ENCODE measurements at places on chromosomes 12 and 14.

DNA sequence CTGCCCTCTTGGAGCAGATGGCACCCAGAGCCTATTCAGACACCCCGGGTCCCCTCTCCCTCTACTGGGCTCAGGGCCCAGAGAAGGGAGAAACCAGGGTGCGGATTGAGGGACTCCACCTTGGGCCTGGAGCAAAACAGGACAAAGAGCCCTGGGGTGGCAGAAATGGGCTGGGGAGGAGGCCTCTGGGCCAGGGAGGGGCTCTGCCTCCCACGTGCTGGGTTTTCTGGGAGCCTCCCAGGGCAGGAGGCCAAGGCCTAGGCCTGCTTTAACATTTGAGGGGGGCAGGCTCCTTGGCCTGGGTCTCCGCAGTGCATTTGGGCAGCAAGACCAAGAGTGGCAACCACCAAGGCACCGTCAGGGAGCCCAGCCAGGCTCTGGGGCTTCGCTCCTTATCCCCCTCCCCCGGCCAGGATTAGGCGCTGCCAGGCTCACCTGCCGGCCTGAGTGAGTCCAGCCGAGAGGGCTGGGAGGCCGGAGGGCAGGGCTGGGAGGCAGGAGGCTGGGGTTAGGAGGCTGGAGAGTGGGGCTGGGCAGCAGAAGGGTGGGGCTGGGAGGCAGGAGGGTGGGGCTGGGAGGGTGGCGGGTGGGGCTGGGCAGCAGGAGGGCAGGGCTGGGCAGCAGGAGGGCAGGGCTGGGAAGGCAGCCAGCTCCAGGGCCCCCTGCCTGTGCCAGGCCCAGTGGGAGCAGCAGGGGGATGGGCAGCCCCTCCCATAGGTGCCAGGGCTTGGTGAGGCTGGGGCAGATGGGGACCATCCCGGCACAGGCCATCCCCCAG lies 101.8 kb upstream of the EIF5 start:
- DNase-seq, result no peak

DNA sequence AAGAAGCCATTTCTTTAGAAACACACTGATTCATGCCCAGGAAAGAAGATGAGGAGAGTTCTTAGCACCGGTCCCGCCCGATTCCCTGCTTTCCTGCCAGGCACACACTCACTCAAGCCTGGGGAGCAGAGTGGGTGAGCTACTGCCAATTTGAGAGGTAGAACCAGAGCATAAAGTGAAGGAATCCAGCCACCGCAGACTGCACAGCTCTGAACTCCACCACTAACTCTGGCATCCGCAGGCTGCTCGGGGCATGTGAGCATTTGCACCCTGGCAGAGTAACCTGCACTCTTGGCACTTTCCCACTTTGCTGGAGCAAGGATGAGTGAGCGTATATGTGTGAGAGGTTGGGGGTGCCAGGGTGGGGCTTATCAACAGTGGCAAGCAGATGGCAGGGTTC lies 4.0 kb upstream of the SYNDIG1L start:
- DNase-seq, result no peak

DNA sequence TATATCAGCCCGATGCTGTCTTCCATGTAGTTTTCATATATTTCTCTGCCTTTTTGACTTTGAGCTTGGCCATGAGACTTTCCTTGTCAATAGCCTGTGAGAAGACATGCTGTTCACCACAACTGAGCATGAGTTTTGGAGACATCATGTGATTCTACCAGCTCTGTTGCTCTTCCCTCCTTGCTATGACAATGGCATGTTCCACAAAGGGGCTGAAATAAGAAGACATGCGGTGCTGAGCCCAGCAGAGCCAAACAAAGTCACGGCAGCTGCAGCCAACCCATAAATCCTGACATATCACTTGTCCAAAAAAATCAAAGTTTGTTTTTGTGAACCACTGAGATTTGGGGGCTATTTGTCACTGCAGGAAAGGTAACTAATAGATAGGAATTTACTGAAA lies 343.4 kb upstream of the KITLG start:
- no peak for DNase-seq

DNA sequence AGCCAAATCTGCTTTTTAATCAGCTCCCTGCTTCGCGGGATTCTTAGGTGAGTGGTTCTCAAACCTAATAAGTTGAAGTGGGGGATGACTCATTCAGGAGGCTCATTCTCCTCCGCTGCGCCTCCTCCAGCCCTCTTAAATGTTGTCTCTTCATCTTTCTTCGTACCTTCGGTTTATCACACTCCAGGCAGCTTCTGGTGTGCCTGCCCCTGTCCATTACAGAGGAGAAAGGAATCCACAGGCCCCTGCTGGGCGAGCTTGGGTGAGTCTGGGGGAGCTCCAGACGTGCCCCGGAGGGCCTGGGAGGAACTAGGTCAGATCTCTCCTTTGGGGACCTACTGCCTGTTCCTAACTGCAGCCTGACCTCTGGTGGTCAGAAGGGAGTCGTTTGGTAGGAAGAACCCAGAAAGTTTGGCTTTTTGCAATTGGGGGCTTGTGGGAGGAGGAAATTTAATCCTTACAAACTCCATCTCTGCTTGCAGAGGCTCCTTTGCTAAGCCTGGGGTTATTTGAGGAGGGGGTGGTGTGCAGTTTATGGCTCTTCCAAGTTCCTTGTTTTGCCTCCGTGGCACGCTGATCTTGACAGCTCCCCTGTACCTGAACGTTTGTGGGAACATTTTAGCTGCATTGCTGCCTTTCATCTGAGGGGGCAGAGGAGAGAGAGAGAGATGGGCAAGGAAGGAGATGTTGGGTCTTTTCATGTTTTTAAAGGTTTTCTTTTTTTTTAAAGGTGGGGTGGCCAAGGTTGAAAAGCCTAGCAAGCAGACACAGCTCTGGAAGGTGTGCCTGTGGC lies 84.1 kb upstream of the GNG2 start:
- DNase-seq, result peak; percentile 77

DNA sequence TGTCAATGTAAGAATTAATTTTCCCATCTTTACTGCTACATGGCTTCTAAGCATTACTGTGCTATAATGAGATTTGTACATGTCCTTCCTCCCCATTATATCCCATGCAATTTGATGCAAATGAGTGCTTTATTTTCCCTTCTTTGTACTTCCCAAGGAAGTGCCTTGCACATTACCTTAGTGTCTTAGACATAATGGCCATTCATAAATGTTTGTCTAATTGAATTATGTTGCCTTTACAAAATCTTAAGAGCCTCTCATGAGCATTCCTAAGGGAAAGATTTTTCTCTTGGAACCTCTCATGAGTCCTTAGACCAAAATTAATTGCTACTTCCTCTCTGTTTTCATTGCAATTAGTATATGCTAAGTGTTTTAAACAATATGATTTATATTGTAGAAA lies 741.7 kb downstream of the RERGL start:
- no peak for DNase-seq

DNA sequence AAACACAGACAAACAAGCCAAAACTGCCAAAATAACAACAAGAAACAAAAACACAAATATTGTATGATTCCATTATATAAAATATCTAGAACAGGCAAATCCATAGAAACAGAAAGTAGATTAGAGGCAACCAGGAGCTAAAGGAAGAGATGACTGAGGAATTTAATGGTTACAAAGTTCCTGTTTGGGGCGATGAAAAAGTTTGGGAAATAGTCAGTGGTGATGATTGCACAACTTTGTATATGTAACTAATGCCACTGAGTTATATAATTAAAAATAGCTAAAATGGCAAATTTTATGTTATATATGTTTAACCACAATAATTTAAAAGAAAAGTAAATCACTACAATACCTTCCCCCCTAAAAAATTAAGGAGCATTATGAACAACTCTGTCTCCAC lies 24.5 kb downstream of the GNPTAB start:
- DNase-seq, result no peak

GRCh38 chr14:89516173-89516572 lies 99.1 kb upstream of the FOXN3 start:
- DNase-seq, result no peak

DNA sequence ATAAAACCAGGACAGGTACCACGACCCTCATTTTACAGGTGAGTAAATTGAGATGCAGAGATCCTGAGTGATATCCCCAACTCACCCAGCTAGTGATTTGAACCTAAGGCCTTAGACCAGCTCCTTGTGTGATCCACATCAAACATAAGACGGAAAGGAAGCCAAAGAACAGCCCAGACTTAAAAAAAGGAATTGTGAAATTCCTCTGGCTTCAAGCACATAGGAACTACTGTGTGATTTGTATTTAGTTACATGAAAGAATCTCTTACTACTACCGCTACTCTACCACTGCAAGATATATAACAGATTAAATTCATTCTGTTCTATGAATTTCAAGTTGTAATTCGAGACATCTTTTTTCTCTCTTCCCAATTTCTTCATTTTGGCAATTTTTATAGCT lies 10.5 kb downstream of the E2F7 start:
- no peak for DNase-seq

DNA sequence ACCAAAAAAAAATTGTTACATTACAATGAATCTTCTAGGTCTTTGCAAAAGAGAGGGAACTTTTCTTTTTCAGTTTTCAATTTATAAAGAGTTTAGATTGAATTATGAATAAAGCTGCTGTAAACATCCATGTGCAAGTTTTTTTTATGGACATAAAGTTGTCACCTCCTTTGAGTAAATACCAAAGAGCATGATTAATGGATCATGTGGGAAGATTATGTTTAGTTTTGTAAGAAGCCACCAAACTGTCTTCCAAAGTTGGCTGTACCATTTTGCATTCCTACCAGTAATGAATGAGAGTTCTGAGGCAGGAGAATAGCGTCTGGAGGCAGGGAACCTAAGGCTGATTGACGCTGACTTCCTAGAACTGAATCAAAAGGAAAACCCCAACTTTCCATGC lies 30.2 kb downstream of the LEMD3 start:
- DNase-seq, result no peak

- peak; percentile 62 for DNase-seq
Observed at GRCh38 chr12:51520576-51521325, 70.3 kb upstream of the SCN8A start.

DNA sequence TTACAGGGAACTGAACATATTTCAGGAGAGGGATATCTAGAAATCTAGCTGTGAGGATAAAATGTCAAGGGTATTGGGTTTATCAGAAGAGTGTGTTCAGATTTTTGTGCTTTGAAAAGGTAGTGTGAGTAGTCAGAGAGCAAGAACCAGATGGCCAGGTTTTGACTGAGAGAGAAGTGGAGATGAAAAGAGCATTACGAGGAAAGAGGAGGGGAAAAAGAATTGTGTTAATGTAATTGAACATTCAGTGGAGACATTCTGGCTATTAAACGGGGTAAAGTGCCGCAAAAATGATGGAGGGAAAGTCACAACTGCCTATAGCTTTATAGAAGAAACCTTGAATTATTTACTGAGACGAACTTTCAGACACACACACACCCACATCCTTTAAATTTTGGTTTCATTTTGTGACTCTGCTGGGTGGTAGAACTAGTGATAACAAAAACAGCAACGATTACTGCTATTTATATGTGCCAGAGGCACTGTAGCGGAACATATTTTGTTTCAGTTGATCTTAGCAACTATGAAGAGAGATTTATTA lies 213.6 kb downstream of the ERC1 start:
- no peak for DNase-seq

GRCh38 chr12:116418551-116418950 lies 140.6 kb upstream of the MAP1LC3B2 start:
- DNase-seq, result no peak

DNA sequence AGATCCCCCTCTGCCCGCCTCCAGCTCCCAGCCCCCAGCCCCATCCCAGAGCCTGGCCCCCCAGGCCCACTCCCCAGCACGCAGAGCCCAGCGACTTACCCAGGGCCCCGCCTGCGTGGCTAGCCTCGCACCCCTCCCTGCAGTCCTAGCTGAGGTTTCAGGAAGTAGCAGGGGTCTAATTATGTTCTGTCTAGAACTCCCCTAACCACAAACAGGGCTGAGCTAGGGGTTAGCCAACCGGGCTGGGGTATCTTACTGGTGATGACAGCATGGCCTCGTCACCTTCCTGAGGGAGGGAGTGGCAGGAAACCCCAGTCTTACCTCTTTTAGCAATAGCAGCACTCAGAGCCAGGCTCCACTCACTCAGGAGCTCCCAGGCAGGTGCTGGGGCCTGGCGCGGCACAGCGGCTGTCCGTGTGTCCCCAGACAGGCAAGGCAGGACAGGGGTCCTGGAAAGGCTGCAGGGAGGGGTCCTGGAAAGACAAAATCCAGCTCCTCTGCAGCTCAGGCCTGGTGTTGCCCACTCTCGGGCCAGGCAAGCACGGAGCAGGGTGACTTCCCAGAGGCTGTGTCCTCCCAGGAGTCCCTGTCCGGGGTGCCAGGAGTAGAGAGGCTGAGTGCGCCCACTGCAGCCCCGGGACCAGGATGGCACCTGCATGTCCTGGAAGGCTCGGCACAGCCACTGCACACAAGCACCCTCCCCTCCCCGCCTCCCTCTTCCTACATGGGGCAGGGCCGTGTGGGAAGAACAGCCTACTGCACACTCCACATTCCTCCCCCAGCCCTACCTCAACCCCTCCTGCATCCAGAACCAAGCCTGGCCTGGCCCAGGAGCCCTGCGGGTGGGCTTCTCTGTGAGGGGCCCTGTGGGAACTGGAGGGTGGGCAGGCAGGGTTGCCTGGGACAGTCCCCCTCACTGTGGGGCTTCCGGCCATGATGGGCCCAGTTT lies at the start of gene GPR132:
Gene GPR132, minus strand, starts transcription at position 151 of the 949 bp plus-strand sequence. CDS start 10,010 bp downstream, outside the sequence.
- DNase-seq, result no peak

- no peak for DNase-seq
Observed at GRCh38 chr12:96136161-96136560, 58.0 kb upstream of the ELK3 start.

DNA sequence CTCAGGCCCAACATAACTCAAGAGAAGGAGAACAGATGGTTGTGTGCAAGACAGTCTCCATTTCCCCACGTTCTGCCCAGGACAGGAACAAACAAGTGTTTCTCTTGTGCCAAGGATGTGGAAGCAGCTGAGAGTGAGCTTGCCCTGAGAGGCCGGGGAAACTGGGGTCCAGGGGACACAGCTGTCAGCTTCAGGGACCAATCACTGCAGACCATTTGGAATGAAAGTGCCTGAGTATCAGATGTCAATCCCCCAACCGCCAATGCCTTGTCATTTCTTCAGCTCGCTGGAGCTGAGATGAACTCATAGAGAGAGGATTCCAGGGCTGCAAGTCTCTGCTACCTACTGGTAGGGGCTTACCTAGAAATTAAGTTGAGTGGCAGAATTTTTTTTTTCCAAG lies 71.9 kb upstream of the METAP2 start:
- DNase-seq, result peak; percentile 17

DNA sequence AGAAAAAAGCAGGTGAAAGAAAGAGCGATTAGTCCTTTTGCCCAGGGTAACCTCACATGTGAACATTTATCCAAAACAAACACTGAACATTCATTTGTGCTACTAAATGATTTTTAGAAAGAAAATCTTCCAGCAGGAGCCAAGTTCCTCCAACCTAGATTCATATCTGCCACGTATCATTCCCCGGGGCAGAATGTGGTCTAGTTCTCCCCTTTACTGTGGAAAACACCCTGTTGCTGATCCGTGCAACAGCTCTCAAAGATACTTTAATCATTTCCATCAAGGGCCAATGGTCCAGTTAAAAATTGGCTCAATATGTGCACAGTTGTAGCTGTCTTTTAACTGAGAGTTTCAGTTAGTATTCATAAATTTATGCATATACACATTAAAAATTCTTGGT lies 479.1 kb downstream of the ATP23 start:
- DNase-seq, result no peak
